ENCODE measurements at places on chromosomes 7 and 10.

DNA sequence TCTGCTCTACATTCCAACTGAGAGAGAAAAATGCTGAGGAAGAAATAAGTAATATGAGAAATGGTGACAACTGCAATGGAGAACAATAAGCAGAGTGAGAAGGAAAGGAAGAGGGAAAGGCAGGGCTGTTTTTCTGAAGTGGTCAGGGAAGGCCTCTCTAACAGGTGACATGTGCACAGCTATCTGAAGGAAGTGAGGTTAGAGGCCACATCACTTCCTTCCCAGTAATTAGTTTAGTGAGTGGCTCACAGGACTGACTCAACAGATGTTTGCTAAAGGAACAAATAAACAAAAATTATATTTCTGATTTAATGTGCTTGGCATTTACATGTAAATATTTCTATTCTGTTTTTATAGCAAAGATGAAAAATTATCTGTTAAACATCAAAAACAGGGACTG lies 77.9 kb downstream of the ARHGAP21 start:
- DNase-seq: no peak

DNA sequence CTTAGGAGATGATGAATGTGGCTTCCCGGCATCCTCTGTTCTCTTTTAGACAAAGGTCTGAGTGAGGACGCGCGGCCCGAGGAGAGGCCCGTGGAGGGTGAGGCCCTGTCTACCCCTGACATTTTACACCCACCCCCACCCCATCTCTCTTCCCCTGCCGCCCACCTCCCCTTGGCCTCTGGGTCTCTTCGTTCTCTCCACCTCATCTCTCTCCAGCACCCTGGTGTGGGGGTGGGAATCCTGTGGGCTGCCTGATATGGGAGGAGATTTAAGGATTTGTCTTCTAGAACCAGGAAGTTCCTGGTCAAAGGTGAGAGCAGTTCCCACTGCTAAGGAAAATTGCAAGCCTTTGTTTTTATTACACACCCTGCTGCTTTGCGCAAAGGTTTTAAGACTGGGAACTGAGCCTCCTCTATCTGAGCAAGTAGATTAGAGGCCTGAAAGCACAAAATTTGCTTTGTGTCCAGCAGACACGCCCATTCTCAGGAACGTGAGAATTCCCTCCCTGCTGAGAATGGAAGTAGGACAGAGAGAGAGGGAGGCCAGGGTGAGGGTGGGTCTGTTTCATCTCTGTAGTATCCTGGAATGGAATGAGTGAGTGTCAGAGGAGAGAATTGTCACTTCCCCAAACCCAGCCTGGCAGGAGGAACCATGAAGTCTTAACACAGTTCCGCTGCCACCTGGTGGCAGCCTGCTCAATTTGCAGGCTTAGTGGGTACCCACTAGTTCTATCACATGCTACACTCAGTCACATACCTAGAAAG lies 91.2 kb downstream of the GTF2IRD1 start:
- DNase-seq: peak; percentile 52

GRCh38 chr7:25028370-25029021 lies 48.5 kb upstream of the OSBPL3 start:
- DNase-seq: peak; percentile 37

GRCh38 chr10:4086131-4086898 lies 301.3 kb upstream of the KLF6 start:
- DNase-seq: no peak

GRCh38 chr10:59283456-59284091 lies 78.8 kb downstream of the FAM13C start:
- DNase-seq: peak; percentile 31

GRCh38 chr10:106311590-106311989 lies 852.9 kb downstream of the SORCS1 start:
- DNase-seq: no peak

GRCh38 chr7:116706668-116707126 lies 34.7 kb downstream of the MET start:
- peak; percentile 54 for DNase-seq

DNA sequence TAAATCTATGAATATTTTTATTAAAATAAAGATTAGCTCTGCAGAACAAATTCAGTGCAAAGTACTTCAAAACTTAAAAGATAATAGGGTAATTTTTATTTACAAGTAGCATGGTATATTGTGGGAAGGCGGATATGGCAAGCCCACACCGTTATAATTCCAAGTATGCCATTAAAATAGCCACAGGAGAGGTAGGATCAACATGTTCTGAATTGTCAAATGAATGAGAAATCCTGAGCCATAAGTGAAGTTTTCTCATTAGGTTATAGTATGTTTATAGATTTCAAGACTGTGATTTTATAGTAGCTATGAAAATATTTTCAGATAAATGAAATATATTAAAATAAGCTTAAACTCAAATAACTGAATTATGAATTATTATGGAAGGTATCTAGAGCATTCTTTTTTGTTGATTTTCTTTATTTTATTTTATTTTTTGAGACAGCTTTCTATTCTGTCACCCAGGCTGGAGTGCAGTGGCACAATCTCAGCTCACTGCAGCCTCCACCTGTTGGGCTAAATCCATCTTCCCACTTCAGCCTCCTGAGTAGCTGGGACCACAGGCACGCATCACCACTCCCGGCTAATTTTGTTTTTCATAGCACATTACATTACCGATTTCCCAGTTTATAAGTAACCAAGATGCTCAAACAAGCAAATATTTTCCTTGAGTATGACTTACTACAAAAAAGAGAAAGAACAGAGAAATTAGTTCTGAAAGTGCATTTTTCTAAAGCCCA lies 956.6 kb downstream of the GATA3 start:
- DNase-seq: no peak

DNA sequence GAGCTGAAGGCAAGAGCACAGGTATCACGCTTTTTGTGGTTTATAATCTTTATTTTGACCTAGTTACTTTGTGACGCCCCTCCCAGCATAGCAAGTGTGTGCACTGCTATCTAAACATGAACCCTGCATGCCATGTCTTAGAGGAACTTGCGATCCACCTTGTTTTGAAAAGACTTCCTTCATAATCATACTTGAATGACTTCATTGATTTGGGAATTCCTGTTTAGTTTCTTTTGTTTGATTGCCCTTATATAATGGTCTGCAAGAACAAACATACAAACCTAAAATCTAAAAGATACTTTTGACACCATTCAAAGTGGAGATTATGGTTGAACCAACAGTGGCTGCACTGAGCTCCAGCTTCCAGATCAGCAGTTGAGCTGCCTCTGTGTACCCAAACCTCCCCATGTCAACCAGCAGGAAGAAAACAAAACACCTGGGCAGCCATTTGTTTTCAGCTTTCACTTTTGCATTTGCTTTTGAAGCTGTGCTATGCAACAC lies 132.6 kb downstream of the CELF2 start:
- no peak for DNase-seq

- no peak for DNase-seq
Measured at GRCh38 chr10:3955493-3955892, 170.5 kb upstream of the KLF6 start.

DNA sequence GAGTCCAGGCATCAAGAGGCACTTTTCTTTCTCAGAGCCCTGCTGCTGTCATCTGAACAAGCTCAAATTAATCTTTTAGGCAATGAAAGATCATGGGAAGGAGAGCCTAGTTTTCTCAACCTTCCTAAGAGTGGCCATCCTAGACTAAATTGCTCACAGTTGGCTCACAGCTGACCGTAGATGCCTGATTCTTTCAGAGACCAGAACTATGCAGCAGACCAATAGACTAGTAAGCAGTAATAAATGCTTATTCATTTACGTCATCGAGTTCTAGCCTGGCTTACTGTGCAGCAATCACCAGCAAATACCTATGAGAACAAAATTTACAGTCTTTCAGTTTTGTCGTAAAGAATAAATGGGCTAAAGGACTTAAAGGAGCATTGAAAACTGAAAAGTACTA lies 602.9 kb upstream of the GHITM start:
- DNase-seq: no peak

GRCh38 chr10:78529262-78529661 lies 495.6 kb downstream of the RPS24 start:
- no peak for DNase-seq

DNA sequence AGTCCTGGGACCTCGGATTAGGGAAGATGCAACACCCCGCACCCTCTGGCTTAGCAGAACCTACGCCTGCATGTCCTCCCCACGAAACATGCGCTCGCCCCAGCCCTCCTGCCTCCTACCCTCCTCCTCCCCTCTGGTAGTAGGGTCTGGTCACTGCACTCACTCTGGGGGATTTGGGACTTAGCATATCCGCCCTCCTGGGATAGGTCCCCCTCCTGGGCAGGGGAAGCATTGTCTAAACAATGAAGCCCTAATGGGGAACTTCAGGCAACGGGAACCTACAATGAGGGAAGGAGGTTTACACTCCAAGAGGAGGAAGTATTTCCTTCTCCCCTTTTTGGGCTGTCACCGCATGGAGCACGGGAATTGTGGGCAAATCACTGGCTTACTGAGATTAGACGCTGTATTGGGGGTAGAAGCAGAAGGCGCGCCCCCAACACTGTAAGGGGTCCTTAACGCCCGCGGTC lies 892 bp downstream of the CRHR2 start:
- DNase-seq: no peak

DNA sequence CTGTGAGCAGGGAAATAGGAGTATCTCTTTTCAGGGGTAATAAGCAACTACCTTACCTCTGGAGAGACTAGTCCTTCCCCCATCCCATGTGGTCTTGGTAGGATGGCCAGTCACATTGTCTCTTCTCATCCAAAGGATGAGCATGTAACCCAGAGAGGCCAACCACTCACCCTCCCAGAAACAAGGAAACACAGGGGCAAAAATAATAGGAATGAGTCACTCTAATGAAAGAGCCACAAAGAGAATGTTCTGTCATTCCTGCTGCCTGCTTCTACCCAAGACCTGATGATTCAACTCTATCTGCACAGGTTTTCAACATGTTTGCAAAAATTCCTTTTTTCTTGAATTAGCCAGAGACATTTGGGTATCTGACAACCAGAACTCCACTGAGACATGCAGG lies 99.3 kb upstream of the NFE2L3 start:
- no peak for DNase-seq

DNA sequence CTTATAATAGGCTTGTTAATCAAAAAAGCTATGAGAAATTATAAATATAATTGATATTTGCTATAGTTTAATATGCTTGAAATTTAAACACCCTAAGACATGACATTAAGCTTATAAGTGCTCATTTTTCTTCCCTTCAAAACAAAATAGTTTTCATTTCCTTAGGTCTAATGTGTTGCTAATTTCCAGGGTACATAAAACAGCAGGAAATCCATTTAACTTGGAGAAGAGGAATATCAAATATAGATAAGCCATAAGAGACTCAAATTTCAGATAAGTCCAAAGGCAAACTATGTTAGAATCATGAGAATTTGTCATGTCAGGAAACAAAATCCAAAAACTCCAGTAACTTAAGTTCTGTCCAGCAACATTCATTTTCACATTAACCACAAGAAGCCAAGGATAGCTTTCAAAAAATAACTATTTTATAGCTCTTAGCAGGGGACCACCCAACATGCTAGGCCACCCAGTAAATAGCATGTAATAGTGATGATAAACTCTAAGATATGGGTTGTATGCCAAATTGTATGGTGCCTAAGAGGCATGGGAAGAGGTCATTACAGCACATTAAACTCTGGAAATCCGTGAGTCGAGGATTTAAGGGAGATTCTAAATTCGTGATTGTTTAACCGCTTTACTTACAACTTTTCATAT lies 298.1 kb downstream of the CRPPA start:
- DNase-seq: peak; percentile 70

- no peak for DNase-seq
Measured at GRCh38 chr10:86393862-86394455, 27.4 kb upstream of the GRID1 start.

DNA sequence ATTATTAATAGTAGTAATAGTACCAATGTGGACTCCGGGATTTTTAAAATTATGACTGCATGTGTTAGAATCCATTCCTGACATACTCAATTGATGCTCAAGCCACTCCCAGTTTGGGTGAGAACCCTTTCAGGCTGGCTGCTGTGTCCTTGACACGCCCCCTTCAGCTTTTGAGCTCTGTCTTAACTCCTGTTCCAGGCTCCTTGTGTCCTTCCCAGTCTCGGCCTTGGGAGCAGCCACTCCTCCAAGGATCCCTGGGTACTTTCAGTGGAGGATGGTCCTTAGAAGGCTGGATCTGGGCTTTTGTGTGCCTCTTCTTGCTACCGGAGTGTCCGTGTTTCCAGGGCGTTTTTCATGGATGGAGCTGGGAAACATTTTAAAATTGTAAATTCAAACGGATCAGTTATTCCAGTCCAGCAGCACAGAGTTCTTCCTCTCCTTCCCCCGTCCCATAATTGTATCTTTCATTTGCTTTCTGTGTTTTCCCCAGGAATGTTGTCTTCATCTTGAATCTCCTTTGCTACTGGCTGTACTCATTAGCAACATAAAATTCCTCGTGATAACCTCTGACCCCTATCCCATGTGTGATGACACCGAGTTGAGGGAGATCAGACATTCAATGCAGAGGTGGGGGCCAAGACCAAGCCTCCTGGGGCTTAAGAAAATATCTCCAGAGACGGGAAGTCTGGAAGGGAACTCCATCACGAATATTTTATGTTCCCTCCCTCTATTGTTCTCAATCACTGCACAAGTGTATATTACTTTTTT lies 40.0 kb upstream of the PFKFB3 start:
- no peak for DNase-seq

DNA sequence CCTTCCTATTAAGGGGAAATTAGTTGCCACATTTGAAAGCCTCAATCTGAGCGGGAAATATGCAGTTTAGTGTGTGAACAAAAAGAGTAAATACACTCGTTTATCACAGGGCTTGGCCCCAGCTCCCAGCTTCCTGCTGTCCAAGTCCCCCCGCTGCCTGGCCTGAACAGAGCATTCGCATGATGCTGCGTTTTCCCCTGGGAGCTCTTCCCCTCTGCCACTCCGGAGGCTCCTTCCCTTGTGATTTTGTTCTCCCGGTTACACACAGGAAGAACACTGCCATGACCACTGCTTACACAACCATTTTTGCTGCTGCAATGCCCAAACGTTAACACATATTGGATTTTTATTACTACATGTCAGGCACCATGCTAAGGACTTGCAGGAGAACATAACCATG lies 120.7 kb upstream of the ADARB2 start:
- DNase-seq: no peak

DNA sequence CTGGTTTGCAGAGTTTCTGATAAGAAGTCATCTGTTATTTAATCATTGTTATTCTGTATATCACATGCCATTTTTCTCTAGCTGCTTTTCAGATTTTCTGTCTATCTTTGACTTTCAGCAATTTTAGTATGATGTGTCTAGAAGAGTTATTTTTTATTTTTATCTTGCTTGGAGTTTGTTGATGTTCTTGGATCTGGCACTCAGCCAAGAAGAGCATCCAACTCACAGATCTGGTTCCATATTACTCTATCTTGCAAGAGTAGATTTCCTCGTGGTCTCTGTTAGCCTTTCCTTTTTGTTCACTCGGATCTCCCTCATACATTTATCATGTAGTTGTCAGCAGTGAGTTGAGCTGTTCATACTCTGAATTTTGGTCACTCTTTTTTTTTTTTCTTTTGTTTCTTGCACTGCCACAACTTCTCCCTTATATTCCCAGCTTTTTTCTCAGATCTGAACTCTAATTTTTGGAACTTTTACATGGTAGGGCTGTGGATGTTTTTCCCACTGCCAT lies 54.8 kb upstream of the CALCR start:
- no peak for DNase-seq

GRCh38 chr10:120609006-120609405 lies 152.0 kb downstream of the PLPP4 start:
- DNase-seq: no peak

Measured in A673 (cell line).